ENCODE measurements at places on chromosomes 2 and 18.
A peak's percentile ranks its signal among the peaks of the same experiment; 100 is the strongest.

DNA sequence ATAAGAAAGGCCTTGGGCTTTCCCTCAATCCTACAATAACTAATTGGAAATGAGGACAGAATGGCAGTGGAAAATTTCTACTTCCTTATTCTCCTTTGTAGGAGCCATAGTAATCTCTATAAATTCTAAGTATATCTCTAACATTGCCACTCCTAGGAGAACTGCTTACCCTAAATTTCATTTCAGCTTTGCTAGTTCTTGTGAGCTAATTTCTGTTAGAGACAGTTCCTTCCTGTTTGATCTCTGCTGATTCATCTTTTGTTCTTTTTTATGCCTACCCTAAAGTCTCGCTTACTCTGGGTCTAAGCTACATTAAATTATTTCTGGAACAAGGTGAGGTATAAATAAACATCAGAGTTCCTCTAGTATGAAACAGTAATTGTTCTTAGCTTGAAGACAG, 25.7 kb downstream of the ABHD3 start:
- DNase-seq = no peak

DNA sequence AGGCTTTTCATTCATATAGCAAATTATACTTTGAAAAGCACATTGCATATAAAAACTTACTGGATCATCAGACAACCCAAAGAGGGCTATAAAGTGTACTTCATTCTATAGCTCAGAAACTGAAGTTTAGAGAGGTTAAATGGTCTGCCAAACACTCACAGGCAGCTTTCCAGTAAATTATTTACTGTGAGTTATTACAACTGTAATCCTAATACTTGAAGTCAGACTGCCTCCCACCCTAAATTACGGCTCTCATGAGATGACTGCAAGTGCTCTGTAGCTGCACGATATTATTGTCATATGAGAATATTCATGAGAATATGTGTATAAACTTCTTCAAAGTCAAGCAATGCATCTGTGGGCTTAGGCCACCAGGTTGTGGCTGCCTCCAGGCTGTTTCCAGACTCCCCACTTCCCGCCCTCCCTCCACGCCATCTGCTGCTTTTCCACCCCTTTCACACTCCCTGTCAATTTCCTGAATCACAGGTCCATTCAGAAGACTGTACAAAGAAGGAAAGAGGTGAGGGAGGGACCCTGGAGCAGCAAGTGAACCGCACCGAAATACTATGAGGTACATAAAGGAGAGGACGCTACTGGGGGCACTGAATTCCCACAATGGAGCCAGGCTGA, 111.1 kb upstream of the SPOPL start:
- no peak for DNase-seq

DNA sequence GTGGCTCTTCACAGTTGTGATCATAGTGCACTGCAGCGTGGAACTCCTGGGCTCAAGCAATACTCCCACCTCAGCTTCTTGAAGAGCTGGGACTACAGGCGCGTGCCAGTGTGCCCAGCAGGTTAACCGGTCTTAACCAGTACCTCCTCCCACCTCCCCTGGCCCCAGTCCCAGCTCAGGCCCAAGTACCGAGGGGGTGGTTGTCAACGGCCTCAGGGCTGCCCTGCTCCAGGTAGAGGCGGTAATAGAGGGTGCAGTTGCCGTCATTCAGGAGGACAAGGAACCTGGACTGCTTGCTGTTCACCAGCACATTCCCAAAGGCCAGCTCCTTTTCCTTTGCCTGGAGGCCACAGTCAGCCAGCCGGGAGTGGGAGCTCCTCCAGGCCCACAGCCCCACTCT, 19.7 kb downstream of the CFAP65 start:
- no peak for DNase-seq

GRCh38 chr2:211270257-211270656, 713.9 kb downstream of the CPS1 start:
- no peak for DNase-seq

DNA sequence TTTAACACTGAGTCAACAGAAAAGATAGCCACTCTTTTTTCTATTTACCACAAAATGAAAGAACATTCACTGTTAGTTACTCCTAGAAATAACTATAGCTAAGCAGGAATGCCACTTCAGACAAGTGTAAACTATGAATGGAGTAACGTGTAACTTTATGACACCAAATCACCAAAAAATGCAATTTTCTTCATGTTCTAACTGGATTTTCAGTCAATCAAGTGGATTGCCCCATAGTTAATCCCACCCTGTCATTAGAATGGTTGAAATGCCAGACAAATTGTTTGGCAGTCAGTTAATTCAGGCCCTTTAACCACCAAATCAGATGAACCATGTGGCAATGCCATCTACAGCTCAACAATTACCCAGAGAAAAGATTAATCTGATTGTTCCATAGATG, 9.9 kb downstream of the EPHA4 start:
- no peak for DNase-seq

DNA sequence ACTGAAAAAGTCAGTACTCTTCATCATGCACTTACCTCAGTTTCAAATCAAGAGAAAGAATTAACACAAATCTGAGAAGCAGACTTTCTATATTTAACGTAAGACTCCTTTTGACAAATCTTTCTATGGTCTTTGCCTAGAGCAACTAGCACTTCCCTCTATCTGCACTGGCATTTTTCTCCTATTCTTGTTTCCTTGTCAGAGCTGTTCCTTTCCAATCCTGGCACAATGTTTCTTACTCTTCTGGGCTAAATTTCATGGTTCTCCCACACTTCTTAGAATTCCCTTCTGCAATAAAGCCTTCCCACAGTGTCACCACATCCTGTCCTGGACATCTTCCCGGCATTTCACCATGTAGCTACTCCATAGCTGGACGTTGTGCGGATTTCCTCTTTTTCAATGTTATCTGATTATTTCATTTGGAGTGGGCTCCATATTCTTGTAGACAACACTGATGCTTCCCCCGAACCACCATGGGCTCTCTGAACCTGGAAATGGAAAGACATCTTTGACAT, 144.7 kb upstream of the CTNNA2 start:
- no peak for DNase-seq

DNA sequence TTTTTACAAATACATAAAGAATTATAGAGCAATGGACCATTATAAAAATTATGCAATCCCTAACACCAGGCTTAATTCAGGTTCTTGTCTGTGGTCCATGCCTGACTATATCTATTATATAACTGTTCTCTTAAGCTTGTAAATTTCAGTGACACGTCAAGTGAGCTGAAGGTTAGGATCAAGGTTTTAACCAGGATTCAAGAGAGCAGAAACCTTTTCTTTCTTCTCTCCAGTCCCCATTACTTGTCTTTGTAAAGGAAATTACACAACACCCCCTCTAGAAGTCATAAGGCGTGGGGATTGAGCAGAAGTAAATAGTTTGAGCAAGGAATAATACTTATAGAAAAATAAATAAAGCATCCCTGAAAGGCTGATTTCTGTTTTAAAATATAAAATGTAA, 122.0 kb downstream of the ZNF521 start:
- DNase-seq = no peak

DNA sequence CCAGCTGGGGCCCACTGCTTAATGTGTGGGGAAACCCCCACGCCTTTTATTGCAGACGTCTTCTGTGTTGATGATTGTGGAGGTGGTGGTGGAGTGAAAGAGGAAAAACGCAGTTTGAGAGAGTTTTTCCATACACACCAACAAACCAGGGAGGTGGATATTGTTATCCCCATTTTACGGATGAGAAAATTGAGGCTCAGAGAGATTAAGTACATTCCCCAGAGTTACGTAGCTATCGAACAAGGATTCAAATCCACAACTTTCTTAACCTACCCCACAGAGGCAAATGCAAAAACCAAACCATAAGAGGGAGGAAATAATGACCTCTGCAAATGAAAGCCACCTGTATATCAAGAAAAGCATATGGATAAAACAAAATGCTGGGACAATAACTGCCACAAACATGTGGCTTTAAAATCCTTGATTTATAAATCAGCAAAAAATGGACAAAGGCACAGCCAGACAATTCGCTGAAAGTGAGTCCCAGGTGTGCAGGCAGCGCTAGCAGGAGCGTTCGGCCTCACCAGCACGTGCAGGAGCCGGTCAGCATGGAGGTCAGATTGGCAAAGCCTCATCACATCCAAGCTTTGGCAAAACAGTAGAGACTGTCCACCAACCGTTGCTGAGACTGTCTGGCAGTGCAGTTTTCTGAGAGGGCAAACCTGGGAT, 12.6 kb upstream of the RAB17 start:
- DNase-seq = no peak

- DNase-seq = no peak
Observed at GRCh38 chr2:237352279-237352845, 61.6 kb downstream of the COL6A3 start.

DNA sequence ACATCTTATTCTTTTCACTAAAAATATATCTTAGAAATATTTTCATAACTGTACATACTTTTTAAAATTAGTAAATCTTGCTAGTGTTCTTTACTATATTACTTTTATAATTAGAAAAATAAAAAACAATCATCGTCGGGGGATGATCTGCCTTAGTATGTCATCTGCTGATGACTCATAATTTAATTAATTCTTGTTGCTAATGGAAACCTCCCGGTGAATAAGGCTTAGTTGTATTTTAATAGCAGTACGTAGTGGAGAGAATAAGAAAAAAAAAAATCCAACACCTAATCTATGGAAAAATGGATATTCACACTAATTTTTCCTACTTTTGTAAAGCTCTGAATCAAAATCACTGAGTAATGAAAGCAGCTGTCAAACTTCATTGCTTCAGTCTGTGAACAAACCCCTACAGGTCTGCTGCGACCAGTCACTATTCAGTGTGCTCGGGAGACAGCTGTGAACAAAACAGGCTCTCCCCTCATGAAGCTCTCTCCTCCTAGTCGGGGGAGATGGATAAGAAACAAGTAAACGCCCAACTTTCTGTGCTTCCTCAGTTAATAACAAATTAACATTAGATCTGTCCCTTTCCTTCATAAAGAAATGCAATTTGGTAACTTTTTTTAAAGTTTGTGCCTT, 97.4 kb upstream of the UPP2 start:
- no peak for DNase-seq

GRCh38 chr18:21897811-21898210, 157.2 kb downstream of the MIB1 start:
- peak; percentile 22 for DNase-seq

DNA sequence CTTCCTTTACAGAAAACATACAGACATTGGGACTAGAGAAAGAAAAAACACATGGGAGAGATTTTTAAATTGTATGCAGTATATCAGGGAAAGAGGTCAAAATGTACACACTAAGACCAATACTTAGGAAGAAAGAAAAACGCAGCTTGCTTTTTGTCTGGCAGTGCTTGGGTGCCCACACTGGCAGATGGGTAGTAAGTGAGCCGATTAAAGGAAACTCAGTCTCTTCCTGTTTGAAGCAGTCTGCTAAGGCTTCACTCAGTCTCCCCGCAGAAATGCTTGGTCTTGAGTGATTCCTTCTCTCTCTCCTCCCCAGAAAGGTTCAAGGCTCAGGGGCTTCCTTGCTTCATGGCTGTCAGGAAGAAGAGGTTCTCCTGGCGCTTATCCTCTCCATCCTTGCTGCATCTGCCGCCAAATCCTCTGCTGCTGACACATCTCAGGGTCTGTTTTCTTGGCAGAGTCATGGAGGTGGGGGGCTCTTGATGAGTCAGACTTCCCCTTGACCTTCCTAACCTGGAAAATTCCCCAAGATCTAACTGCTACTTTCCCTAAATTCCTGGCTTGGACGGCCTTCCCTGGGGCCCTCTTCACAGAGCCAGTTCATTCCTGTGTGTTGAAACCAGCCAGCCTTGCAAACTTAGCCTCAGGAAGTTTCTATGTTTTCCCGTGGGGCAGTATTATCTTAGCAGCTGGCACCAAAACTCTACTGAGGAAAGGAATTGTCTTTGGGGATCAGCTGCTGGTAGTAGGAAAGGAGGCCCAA, 10.5 kb upstream of the TMSB10 start:
- peak; percentile 43 for DNase-seq

DNA sequence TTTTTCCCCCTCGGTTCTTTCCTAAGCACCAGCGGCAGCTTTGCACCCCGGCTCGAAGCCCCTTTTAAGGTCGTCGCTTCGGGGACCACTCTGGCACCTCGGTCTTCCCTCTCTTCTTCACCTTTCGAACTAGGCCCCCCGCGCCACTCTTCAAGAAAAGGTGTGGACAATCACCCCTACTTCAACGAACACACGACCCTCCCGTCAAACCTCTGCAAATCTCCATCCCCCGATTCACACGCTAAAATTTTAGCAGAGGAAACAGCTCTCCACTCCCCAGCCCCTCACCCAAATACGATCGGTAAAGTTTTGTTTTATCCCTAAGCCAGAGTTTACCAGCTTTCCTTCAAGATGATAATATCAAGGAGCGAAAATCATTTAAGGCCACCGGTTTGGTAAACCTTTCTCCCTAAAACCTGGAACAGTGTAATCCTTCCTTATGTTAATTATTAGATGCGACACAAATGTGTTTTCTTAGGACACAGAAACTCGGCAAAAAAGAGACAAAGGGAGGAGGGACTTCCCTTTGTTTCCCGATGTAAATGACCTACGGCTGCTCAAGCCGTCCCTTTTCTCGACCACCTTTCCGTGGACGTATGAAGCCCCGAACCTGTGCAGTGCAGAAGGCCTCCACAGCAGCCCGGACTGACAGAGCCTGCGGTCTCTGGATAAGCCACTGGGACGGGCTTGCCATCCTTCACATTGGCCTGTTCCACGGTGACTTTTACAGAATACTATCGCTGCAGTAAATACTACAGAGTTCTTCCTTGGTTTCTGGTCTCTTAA, 85.2 kb downstream of the RBMS1 start:
- no peak for DNase-seq

GRCh38 chr18:48430150-48430549, 21.0 kb upstream of the ZBTB7C start:
- DNase-seq = no peak

DNA sequence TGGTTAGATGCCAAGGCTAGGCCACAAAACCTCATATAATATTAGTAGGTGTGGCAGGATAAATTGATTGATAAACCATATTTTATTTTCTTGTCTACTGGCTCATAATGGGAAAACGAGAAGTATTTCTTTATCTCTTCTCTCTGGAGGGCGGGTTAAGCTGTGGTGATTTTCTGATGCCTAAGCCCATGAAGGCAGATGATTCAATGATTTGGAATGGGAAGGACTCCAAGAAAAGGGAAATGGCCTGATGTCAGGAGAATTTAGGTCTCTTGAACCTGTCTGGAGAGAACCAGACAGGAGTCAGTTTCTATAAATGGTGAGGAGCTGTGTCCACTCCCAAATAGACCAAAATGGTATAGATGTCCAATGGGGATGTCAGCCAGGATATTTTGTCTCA, 18.7 kb upstream of the MAP4K3 start:
- DNase-seq = no peak
